ENCODE measurements at places on chromosomes 5 and 9.

- DNase-seq: no peak
Observed at GRCh38 chr9:86460216-86461002, 106.2 kb upstream of the TUT7 start.

DNA sequence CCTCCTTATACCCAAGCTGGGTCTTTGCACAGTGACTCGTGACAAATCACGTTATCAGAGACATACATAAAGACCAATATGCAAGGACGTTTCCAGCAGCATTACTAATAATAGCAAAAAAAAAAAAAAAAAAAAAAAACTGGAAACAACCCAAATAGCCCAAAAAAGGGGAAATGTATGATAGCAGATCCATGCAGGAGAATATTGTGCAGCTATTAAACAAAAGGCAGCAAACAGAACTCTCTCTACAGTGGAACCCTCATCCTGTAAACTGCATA is 37.7 kb downstream of the C5orf15 start:
- DNase-seq: no peak

DNA sequence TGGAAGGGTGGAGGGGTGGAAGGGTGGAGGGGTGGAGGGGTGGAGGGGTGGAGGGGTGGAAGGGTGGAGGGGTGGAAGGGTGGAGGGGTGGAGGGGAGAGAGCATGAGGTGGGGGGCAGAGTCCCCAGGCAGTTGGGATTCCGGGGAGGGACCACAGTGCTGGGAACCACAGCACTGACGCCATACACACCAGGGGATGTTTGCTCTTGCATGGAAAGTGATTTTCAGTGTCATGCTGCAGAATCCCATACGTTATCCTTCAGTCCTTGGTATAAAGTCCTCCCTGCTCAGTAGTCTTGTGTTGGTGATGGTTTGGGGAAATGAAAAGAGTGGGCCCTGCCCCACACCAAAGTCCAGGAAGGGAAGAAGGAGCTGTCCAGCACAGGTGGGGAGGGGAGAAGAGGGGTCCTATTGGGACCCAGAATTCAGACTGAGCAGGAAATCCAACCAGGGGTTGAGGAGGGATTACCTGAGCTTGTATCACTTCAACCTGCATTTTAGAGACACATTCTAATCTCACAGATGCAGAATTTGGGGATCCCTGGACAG is 5.5 kb upstream of the FIBCD1 start:
- no peak for DNase-seq

DNA sequence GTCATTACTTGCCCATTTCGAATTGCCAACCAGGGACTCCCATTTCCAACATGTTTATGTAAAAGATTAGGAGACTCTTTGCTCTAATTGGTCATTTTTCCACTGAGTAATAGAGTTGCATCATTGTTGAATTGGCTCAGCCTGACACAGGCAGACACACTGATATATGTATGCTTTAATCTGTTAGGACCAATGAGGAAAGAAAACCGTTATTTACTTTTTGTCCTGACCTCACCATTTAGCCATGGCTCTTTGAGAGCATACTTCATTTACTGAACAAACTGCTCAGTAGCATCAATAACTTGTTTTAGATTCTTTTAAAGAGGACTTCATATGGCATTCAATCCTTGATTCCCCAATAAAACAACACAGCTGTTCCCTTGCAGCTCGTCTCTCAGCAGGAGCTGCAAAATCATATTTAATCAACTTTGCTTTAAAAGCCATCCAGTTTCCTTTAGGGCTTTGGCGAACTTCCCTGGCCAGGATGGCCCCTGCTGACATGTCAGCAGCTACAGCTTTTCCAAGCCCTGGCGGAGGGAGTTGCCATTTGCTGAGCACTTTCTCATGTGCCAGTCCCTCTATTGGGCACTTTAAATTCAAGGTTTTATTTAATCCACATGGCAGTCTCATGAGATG is 251.5 kb upstream of the TNC start:
- no peak for DNase-seq

DNA sequence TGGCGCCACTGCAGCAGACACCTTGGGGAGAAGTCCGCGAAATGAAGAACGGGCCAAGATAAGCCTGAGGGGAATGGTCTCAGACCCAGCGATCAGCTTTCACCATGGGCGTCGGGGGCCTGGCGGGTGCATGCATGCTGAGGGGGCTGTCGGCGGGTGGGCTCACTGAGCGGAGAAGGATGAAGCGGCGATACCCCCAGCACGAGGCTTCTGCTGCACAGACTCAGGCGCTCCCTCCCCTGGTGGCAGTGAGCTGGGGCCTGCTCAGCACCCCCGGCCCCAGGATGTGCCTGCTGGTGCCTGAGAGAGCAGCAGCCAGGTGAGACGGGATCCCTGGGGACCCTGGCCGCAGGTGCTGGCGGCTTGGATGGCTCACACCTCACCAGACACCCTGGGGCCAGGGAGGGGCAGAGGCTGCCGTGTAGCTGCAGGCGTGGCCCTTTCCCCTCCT is 31.2 kb downstream of the CEP72 start:
- no peak for DNase-seq

DNA sequence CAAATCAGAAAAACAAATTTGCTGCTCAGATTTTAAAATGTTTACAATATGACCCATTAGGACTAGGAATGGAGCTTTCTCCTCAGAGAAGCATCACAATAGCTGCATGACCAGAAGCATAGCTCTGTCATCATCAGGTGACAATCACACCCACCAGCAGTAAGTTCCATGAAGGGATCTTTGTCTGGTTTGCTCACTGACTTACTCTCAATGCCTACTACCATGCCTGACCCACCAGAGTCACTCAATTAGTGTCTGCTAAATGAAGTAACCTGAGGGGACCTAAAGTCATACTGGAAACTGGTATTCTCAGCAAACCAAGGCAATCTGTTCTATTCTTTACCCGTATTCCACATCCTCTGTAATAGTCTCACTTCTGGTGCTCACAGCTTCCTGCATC is 7.7 kb downstream of the ERMP1 start:
- no peak for DNase-seq

DNA sequence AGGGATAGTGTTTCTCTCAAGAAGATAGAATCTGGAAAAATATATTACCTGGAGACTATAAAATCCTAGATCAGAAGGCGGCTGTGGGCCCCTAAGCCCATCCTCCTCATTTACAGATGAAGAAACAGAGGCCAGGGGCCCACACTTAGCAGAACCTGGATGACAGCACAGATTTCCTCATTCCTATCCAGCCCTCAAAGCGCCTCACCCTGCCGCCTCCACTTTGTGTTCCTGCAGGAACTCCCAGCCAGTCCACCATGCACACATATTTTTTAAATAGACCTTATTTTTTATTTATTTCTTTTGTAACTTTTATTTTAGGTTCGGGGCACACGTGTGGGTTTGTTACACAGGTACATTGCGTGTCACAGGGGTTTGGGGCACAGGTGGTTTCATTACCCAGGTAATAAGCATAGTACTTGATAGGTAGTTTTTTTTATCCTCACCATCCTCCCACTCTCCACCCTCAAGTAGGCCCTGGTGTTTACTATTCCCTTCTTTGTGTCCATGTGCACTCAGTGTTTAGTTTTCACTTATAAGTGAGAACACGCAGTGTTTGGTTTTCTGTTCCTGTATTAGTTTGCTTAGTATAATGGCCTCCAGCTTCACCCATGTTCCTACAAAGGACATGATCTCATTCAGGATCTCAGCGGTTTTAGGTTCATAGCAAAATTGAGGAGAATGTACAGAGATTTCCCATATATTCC is 85.5 kb upstream of the MAP1B start:
- no peak for DNase-seq
